ENCODE measurements at places on chromosomes 1 and 21. TPM values are rescaled to one million over a fixed set of nuclear protein-coding genes. Genes with fewer than 3 reads are reported as not detected.

DNA sequence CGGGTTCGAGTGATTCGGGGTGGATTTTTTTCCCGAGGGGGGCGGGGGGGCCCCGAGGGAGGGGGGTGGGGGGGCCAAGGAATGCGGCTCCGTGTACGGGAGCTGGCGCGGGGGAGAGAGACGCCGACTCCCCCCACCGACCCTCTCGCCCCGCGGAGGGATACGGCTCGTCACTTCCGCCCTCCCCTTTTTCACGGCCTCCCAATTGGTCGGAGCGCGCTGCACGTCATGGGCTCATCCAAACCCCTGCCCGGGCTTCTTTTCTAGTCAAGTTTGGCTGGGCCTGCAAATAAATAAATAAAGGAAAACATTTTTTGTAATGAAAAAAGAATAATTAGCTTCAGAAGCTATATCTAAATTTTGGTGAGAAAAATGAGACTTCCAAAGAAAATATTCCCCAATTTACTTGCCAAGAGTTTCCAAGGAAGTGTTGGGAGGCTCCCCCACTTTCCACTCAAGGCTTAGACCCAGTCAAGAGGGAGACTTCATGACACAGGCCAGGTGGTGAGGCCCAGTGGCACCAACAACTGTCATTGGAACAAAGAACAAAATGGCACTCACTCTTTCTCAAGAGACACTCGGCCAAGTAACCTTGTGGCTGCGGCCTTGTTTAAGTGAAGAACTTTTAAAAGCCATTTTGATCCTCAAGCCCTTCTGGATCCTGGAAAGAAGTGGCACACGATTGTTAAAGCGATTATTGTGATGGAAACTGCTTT, at the start of gene POGZ:
Gene POGZ (minus strand): TSS at position 164 of the 716 bp plus-strand sequence. CDS start 17,290 bp downstream, outside the sequence.
- peak within 1 kb of the TSS; percentile 92 for H3K27ac ChIP-seq
- peak; percentile 97 for DNase-seq
- peaks cover 7% of the 10 kb centered on the region for H3K36me3 ChIP-seq

DNA sequence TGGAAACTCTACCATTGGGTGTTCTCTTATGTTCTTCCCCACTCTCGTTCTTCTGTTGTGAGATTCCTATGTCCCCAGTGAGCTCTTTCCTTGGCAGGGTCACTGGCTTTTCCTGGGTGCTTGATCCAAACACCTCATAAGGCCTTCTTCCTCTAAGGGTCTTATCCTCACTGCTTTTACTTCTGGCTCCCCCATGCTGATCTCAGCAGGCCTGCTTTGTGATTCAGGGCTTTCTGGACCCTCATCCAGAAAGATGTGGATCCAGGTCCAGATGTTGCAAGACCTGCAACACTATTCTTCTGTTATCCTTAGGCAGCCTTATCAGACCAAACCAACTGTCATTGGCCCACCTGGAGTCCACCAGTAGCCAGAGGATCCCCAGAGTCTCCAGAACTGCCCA, 11.2 kb upstream of the MYOG start:
- no peak overlapping the region for H3K27ac ChIP-seq
- H3K4me1 ChIP-seq: no peaks in the 10 kb centered on the region
- no peaks in the 10 kb centered on the region for H3K36me3 ChIP-seq

DNA sequence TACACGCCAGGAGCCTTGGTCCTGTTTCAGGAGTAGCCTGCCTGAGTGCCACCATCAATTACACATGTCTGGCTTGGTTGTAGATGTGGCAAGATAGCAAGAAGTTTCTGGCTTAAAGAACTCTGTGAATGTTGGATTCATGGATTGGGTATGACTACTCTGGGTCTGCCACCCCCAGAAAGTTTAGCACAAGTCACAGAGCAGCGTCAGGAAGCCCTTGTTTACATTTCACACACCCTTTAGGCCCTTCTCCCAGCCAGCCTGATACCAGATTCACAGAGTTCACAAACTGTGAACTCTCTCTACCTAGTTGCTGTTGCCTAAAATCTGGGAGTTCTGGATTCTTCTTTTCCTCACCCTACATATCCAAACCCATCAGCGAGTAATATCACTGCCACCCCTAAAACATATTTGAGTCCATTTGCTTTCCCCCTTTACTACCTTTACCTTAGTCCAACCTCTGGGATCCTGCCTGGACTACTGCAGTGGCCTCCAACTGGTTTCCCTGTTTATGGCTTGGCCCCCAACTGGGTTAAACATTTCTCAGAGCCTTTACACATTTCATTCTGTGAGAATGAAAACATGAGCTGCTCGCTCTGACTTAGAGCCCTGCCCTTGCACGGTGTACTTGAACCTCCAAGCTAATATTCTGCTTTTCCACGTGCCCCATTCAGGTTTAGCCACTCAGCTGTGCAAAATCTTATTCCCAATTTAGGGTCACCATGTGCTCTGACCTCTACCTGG, 4.1 kb upstream of the CCDC24 start:
- DNase-seq: no peak
- H3K4me1 ChIP-seq: peaks cover 3% of the 10 kb centered on the region
- no peaks in the 10 kb centered on the region for H3K27me3 ChIP-seq
- H3K4me3 ChIP-seq: no peak overlapping the region

GRCh38 chr1:65150583-65151263, 2.7 kb downstream of the AK4 start:
- H3K4me1 ChIP-seq: no peaks in the 10 kb centered on the region
- H3K4me3 ChIP-seq: peak overlapping the region; percentile 95
- H3K27me3 ChIP-seq: peaks cover 10% of the 10 kb centered on the region
- DNase-seq: peak; percentile 52

- H3K4me1 ChIP-seq: peaks cover 14% of the 10 kb centered on the region
- H3K4me3 ChIP-seq: peak overlapping the region; percentile 94
- H3K27ac ChIP-seq: peak overlapping the region; percentile 26
These were observed 2.2 kb downstream of the CYB5R1 start for GRCh38 chr1:202964791-202965410.

GRCh38 chr1:164605254-164606091, 46.5 kb downstream of the PBX1 start:
- H3K36me3 ChIP-seq: no peaks in the 10 kb centered on the region
- H3K27me3 ChIP-seq: no peaks in the 10 kb centered on the region
- H3K4me3 ChIP-seq: no peak overlapping the region
- no peak for DNase-seq
- no peak overlapping the region for H3K27ac ChIP-seq

- H3K36me3 ChIP-seq: no peaks in the 10 kb centered on the region
- H3K4me1 ChIP-seq: no peaks in the 10 kb centered on the region
- no peaks in the 10 kb centered on the region for H3K27me3 ChIP-seq
- DNase-seq: no peak
- no peak overlapping the region for H3K4me3 ChIP-seq
- H3K27ac ChIP-seq: no peak overlapping the region
These were observed 26.2 kb upstream of the C1orf105 start for GRCh38 chr1:172394141-172394751.

DNA sequence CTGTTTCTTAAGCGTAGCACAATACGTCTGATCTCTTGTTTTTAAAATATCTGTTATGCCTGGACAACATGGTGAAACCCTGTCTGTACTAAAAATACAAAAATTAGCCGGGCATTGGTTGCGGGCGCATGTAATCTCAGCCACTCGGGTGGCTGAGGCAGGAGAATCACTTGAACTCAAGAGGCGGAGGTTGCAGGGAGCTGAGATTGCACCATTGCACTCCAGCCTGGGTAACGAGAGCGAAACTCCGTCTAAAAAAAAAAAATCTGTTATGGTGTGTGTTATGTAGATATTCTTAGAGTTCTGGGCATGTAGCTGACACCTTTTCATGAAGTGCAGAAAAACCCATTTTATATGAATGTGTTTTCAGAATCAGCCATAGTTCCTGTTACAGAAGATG, 38.2 kb downstream of the RABGAP1L start:
- no peaks in the 10 kb centered on the region for H3K4me1 ChIP-seq
- DNase-seq: no peak
- no peaks in the 10 kb centered on the region for H3K36me3 ChIP-seq

DNA sequence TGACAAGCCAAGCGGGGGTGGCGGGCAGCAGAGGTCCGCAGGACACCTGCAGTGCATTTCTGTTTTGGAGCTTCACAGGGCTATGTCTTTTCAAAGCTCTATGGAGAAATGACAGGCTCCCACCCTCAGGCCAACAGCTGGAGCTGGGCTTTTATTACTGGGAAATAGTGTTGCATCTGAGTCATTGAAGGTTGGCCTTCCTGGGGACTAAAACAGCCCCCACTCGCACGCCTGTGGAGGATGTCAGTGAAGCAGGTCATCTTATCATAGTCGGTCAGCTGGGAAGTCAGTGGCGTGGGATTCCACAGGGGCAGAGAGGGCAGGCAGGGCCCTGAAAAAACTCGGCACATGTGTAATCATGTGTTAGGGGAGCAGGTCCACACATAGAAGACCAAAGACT, 55.3 kb downstream of the NTPCR start:
- no peaks in the 10 kb centered on the region for H3K36me3 ChIP-seq
- H3K4me1 ChIP-seq: peaks cover 21% of the 10 kb centered on the region
- no peaks in the 10 kb centered on the region for H3K27me3 ChIP-seq
- H3K27ac ChIP-seq: no peak overlapping the region

DNA sequence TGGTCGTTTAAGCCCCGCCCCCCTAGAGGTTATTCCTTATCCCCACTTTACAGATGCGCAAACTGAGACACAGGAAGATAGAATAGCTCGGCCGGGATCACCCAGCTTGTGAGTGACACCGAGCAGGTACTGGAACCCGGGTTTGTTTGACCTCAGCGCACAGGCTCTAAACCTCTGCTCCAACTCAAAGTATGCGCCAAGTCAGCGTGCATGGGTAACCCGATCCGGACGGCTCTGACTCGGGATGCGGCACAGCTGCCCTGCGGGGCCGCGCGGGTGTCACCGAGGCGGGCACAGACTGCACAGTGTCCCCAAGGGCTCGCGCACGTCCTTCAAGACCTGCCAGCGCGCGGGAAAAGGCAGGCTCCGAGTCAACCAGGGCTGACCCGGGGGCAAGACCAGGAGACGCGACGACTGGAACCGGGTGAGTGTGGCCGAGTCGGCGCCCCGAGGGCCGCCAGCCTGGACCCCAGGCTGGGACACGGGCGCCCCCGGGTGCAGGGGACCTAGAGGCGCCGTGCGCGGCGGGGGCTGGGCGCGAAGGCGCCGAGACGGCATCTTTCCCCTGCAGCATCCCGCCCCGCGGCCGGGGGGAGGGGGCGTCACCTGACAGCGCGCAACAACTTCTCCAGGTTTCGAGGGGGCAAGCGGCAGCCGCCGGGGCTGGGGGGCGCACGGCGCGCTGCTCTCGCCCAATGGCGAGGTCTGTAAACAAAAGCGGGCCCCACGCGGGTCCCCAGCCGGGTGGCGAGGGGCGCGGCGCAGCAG, 101.9 kb upstream of the SOD1 start:
- peaks cover 12% of the 10 kb centered on the region for H3K27me3 ChIP-seq
- H3K4me1 ChIP-seq: peaks cover 35% of the 10 kb centered on the region
- no peak overlapping the region for H3K27ac ChIP-seq
- no peaks in the 10 kb centered on the region for H3K36me3 ChIP-seq

- H3K4me1 ChIP-seq: peaks cover 30% of the 10 kb centered on the region
- no peaks in the 10 kb centered on the region for H3K36me3 ChIP-seq
- peak overlapping the region; percentile 69 for H3K27ac ChIP-seq
These were observed 21.6 kb downstream of the MAPKAPK2 start for GRCh38 chr1:206706298-206706791.

C1QB gene
- total RNA-seq: not detected

REN gene
- total RNA-seq: not detected

DNA sequence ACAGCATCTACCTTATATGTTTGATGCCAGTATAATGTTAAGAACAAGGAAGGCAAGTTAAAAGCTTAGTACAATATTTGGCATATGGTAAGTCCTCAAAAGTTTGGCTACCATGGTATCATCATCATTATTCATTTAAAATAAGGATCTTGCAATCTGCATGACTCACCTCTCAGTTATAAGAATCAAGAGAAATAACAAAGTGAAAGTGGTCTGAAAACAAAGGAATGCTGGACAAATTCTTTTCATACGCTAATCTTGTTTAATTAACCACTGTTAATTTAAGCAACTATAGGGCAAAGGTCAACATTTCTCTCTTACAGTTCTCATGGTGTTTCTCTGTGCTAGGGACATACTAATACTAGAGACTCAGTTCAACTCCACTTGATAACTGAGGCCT, 13.0 kb upstream of the CLDN19 start:
- H3K4me3 ChIP-seq: no peak overlapping the region
- H3K27me3 ChIP-seq: no peaks in the 10 kb centered on the region
- H3K4me1 ChIP-seq: no peaks in the 10 kb centered on the region
- no peak overlapping the region for H3K27ac ChIP-seq

DNA sequence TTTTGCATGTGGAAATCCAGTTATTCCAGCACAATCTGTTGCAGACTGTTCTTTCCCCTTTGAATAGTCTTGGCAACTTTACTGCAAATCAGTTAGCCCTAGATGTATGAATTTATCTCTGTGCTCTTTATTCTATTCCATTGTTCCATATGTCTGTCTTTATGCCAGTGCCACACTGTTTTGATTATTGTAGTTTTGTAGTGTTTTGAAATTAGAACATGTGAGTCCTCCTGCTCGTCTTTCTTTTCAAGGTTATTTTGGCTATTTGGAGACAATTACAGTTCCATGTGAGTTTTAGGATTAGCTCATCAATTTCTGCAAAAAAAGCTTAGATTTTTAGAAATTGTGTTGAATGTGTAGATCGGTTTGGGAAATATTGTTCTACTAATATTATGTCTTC, 26.6 kb downstream of the WNT3A start:
- no peak overlapping the region for H3K4me3 ChIP-seq
- no peak overlapping the region for H3K27ac ChIP-seq
- H3K36me3 ChIP-seq: no peaks in the 10 kb centered on the region
- no peak for DNase-seq

DNA sequence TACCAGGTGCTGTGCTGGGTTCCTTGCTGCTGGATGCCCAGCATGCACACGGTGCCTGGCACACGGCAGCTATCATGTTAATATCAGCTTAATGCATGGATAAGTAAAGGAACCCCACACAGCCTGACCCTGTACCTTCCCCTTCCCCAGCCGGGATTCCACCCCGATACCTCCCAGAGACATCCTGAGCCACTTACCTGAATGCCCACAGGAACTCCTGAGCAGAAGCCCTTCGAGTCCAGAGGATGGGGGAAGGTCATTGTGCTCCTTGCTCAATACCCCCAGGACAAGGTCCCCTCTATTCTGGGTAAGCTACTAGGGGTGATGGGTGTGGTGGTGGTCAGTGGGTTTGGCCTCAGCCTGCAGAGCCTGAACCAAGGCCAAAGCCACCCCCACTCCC, 1.4 kb downstream of the FAM131C start:
- no peak overlapping the region for H3K27ac ChIP-seq
- no peak for DNase-seq
- peaks cover 30% of the 10 kb centered on the region for H3K27me3 ChIP-seq
- H3K4me1 ChIP-seq: peaks cover 4% of the 10 kb centered on the region

DNA sequence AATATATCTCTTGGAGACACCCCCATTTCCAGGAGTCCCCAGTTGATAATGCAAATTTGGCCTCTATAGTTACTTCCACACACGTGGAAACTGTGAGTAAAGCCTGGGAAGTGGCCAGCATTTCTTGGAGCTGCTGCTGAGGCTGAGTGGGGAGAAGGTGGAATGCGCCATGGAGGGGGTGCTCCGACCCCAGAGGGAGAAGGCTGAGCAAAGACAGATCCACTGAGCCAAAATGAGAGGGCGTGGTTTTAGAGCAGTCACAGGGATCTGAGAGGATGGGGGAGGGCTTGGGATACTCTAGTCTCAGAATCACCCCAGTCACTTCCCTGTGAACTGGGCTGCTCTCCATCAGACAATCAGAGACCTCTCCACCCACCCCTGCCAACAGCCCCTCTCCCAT, 38.7 kb downstream of the TRIM62 start:
- H3K27ac ChIP-seq: no peak overlapping the region
- H3K36me3 ChIP-seq: no peaks in the 10 kb centered on the region
- no peak for DNase-seq
- no peaks in the 10 kb centered on the region for H3K4me1 ChIP-seq
